NCI-H69 (cell line): ENCODE measurements at places on chromosomes 3 and 15.

DNA sequence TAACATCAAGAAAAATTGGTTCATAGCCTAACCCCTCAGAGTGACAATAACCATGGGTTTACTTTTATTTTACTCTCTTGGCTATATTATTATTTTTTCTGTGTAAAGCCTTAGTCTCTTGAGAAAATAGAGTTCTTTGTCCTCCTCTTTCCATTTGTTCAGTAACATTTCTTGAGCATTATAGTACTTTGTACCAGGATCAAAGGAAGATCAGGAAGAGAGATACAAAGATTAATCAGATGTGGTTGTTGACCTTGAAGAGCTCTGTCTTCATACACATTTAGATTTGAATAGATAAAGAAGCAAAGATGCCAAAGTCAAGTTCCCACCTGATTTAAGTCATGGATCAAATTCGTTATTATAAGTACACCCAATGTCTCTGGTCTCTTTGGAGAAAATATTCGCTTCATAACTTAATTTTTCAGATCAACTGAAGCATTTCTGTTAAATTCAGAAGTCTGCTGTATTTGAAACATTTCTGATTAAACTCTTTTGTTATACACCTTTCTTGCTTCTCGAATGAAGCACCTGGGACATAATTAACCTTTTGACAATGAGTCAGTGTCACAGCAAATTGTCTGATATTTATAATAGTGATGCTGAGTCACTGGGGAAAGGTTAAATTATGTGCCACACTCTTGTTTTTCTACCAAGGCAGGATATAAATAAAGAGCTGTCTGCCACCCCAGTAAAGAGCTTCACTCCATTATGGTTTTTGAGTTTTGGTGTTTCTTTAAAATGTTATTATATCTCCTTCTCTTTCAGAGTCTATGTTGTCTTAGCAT lies 100.2 kb downstream of the GHSR start:
- peak; percentile 78 for DNase-seq

DNA sequence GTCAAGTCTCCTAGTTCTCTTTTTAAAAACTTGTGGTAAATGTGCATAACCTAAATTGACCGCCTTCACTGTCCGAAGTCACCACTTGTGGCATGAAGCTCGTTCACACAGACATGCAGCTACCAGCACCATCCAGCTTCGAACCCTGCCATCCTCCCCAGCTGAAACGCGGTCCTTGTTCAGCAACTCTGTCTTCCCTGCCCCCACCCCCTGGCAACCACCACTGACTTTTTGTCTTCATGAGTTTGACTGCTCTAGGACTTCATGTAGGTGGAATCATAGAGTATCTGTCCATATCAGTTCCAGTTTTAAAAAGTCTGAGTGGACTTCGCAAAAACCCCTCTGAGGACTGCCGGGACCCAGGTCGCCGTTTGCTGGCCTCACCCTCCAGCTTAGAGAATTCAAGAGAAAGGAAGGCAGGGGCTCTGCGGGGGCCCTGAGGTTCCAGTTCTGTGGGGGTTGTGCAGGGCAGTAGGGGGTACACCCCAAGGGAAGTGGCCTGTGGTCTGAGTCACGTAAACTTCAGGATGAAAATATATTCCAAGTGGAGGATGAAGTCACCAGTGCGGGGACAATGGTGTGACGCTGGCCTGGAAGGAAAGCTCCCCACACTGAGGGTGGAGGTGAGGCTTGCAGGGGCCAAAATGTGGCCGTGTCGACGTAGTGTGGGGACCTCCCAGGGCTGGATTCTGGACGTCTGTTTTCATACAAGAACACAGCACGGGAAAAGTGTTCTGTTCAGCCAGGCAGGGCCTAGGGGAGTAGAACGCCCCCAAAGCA lies 67.6 kb downstream of the ABTB1 start:
- no peak for DNase-seq

DNA sequence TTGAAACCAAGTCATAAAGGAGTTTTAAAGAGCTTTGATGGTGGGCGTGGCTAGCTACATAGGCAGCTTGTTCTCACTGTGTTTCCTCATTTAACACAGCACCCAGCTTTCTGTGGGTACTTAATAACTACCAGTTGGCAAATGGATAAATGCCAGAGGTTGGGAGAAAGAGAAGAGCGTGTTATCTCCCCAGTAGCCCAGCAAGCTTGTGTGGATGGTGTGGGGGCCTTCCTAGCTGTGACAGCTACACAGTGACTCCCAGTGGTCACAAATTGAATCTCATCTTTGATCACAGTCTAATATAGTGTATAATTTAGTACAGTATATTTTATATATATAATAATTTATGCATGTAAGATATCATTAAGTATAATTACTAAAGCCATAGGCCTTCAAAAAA lies 984.1 kb downstream of the EPHA3 start:
- DNase-seq, result peak; percentile 65

GRCh38 chr15:34481370-34481769 lies 43.8 kb upstream of the GOLGA8A start:
- DNase-seq, result no peak

DNA sequence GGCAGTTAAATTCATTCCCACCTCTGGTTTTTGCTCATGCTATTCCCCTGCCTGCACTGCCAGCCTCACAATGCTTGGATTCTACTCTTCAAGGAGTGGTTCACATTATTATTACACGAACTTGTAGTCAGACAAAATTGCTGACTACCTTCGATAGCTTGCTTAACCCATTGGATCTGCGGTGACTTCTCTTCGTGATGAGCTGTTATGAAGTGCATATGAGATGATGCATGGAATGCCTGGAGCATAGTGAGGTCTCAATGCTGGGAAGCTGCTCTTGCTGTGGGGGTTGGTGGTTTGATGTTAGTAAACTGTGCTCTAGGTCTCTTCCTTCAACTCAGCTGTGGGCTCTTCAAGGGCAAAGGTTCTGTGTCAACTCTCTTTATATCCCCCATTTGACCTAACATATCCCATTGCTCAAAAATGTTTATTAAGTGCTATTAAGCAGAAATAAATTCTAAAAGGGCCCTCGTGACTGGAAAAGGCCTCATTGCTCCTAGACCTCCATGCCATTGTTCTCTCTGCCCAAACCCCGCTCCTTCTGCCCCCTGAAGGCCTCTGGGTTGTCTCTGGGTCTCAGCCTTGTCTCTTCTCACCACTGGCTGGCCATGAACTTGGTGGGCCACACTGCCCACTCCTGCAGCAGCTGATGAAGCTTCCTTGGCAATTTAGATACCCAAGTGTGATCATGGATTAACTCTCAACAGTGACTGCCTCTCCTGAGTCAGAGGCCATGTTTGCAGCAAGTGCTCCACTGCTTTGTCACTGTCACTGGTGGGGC lies 4.5 kb upstream of the SLCO2A1 start:
- no peak for DNase-seq

DNA sequence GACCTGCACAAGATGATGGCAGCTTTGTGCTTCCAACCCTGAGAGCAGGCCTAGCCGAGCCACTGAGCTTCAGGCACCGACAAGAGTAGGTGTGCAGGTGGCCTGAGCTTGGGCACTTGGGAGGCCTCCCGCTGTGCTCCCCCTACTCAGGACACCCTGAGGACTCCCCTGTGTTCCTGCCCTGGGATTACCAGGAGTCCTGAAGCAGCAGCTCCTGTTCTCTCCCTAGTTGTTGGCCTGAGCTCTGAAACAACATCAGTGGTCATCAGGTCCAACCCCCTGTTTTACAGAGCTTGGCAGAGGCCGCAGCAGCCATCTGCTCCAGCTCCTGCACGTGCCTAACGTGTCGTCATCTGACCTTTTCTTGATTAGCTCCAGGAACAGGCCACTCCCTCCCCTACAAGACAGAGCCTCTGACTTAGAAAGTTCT lies 8.0 kb upstream of the MESP2 start:
- no peak for DNase-seq

GRCh38 chr3:143604402-143605185 lies 243.7 kb downstream of the SLC9A9 start:
- no peak for DNase-seq

- peak; percentile 44 for DNase-seq
Observed at GRCh38 chr15:63499611-63500010, 4.8 kb upstream of the USP3 start.

GRCh38 chr3:168545591-168545990 lies 449.9 kb upstream of the GOLIM4 start:
- DNase-seq, result peak; percentile 73

DNA sequence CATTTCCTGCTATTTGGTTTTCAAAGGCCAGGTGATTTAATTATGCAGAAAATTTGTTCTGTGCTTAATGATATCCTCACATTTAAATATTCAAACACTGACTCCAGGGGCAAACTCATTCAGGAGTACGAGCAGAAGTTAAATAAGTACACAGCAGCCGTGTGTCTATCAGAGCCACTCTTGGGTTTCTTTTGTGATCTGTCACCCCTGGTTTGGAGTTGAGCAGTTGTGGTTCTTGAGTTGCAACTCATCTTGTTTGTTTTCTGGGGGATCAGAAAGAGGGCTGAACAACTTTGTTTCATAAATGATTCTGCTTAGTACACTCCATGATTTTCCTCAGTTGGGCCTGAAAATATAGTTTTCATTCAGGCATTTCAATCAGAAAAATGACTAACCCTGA lies 25.7 kb upstream of the PPP4R2 start:
- no peak for DNase-seq

DNA sequence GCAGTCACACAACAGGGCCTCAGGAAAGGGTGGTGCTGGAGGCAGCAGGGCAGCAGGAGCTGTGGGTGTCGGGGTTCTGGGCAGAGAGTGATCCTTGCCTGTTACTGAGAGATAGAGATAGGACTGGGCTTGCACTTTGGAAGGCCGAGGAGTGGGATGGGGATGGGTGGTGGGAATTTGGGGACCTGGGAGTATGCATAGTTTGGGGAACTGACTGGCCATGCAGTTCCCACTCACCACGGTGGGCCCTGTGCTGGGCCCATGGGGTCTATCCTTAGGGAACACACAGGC lies 192.5 kb upstream of the LINGO1 start:
- DNase-seq, result no peak

DNA sequence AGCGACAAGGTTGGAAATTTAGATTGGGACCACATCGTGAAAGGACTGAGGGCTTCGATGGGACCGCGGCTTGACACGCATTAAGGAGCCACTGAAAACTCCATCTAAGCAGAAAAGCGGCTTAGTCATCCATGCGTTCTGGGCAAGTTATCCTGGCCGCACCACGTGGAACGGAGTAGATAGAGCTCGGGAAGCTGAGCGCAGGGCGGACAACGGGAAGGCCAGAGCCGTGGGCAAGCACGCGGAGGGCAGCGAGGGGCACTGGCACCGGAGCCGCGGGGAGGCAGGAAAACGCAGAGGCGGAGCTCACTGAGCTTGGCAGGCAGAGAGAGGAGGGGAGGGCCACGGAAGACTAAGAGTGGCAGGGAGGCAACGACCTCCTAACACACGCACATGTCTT lies 61.3 kb upstream of the VGLL4 start:
- no peak for DNase-seq

DNA sequence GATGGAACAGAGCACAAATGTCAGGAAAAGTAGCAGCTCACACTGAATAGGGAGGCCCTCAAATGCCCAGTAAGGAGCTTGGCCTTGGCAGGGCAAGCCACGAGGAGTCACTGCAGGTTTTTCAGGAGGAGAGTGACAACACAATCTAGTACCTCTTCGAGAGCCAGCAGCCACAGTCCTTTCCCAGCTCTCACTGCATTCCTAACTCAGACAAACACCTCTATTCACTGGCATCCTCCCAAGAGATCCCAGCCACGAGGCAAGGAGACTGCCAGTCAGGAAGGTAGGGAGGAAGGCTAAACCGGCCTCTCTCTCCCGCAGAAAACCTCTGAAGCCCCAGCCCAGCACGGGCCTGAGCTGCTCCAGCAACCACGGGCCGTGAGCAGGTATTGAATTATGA lies 146.0 kb upstream of the SMAD3 start:
- peak; percentile 42 for DNase-seq

DNA sequence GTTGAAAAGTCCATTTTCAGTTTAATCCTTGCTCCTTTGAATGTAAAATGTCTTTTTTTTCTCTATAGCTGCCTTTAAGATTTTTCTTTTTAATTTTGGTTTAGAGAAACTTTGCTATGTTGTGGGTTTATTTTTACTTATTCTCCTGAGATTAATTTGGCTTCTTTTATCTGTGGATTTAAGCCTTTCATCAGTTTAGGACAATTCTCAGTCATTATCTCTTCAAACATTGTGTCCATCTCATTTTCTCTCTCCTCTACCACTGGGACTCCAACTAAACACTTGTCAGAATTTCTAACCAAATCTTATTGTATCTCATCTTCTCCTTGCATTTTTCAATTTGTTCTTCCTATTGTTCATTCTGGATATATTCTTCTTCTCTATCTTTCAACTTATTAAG lies 12.4 kb upstream of the ITGA11 start:
- DNase-seq, result no peak

- no peak for DNase-seq
Observed at GRCh38 chr3:79874646-79875045, 106.8 kb upstream of the ROBO1 start.
